ENCODE measurements at places on chromosomes 5 and 9.

DNA sequence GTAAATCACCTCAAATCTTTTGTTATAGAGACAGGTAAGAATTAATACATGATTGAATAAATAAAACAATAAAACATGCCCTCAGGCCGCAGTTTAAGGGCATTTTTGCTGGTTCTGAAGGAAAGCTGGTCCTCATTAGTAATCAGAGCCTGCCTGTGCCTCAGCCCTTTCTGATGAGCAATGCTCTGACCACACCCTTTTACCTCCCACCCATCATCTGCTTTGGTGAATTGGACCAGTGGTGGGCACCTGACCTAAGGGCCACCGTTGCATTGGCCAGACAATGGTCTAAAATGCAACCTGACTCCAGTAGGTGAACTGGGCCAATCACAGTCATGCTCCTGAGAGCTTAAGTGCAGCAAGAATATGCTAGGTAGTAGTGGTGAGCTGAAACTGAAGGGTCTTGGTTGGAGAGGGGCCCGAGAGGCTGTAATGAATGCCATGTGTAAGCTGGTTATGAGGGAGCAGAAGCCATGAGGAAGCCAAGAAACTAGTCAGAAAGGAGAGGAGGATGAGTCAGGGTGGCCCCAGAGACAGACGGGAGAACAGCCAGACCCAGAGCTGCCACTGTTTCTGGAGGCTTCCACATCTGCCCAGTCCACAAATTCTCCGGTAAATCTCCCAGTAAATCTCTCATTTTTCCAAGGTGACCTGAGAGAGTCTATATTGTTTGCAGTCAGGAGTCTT, 45.5 kb upstream of the ZSWIM6 start:
- DNase-seq = no peak

- no peak for DNase-seq
These were observed 84.4 kb downstream of the COL23A1 start for GRCh38 chr5:178505639-178506407.

DNA sequence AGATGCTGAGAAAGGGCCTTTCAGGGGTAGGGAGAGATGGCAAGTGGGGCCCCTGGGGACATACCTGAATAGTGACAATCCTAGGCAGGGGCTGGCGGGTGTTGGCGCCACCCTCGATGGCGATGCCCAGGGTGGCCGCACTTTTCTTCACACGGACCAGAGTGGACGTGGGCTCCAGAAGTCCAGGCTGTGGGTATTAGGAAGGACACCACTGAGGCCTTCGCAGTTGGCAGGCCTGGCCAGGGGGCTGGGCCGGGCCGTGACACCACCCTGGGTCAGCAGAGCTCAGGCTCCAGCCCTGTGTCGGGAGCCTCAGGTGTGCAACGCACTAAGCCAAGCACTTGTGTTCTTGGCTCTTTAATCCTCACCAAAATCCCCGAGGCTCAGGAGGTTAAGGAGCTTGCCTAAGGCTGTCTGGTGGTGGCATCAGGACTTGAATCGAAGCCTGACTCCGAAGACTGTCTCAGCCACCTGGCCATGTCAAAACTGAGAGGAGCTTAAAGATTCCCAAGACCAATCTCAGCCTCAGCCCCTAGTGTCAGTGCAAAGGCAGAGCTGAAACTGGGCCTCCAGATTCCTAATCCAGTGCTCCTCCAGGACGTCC, 15.5 kb upstream of the AKNA start:
- DNase-seq = no peak

DNA sequence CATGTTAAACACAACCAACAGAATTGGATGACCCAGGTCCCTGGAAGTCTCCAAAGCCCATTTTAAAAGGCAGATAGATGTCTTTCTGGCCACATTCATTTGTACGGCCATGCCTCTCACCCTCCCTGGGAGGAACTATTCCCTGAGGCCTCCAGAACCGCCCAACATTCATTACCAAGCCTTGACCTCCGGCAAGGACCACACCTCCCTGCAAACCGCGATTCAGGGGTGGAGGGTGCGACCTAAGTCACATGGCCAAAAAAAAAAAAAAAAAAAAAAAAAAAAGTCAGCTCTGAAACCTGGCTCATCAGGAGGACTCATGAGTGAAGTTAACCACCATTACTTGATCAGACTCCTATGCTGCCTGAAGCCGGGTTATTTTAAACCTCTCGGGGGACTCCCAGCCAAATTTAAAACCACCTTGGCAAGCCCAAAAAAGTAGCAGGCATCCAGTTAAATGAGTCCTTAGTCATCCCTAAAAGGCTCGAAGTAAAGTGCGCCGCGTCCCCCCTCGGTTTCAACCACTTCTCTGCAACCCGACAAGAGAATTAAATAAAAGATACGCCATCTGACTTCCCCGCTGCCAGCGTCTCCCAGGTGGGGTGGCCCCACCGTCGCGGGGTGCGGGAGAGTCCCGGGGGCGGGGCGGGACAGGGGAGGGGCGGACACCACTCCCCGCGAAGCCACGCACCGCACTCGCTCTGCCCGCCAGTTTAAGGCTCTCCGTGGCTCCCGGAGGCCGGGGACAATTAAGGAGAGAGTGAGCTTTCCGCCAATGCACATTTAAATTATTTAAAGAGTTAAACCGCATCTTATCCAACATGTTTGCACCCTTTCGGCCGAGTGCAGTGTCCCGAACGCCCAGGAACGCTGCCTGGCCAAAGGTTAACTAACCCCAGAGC, 2.3 kb downstream of the KLF9 start:
- DNase-seq = peak; percentile 33

DNA sequence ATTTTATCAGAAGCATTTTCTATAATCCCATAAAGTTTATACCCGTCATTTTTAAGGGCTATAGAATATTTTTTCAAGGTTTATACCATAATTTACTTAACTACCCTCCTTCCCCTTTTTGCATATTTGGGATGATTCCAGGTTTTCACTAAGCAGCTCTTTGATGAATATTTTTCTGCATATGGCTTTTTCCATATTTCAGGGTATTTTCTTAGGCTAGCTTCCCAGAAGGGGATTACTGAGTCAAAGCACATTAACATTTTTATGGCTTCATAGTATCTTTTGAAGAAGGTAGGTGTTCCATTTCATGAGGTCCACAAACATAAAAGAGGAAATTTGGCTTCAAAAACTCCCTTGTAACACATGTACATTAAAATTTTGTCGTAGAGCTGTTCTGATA, 14.6 kb upstream of the COL15A1 start:
- no peak for DNase-seq

DNA sequence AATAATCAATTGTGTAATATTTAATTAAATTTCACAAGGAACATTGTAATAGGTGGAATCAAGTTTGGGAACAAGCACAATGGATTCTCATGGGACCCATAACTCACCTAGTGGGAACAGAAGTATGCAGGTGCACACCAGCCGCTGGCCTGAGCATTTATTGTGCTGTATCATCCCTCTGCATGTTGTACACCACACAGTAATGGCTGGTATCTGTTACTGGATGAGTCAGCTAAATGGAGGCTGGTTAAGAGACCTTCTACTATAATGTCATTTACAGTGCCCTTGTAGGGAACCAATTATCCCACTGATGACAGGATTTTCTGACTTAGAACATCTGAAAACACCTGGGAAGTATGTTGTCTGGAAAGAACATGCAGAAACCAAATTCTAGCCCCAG, 3.2 kb upstream of the MAP3K1 start:
- no peak for DNase-seq

DNA sequence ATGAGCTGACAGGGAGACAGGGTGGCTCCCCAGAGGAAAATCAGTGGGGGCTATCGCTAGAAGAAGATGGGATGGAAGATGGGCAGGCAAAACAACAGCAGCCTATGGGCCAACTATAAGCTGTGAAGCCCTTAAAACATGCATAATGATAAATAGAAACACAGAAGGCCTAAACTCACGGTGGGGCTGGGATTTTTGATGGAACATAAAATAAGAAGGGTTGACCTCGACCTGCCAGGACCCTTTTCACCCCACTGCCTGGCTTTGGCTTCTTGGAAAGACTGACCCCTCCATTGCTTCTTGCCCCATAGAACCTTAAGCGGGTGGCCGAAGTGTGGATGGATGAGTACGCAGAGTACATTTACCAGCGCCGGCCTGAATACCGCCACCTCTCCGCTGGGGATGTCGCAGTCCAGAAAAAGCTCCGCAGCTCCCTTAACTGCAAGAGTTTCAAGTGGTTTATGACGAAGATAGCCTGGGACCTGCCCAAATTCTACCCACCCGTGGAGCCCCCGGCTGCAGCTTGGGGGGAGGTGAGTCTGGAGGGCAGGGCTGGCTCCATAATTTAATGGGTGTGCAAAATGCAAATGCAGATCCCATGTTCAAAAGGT, 36.5 kb upstream of the SAP30L start:
- DNase-seq = no peak

DNA sequence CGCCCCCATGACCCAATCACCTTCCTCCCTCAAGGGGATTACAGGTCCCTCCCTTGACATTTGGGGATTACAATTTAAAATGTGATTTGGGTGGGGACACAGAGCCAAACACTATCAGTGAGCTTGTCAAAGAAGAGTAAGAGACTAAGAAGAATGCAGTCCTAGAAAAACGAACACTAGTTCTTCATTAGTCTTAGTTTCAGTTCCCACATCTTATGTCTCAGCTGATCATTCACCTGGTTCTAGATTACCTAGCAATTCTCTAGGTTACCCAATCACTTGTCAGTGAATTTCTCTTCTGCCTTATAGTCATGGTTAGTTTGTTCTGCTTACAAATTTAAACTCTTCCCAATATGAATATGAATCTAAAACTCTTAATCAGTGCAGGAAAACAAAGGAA, 251.5 kb downstream of the COX7C start:
- no peak for DNase-seq

DNA sequence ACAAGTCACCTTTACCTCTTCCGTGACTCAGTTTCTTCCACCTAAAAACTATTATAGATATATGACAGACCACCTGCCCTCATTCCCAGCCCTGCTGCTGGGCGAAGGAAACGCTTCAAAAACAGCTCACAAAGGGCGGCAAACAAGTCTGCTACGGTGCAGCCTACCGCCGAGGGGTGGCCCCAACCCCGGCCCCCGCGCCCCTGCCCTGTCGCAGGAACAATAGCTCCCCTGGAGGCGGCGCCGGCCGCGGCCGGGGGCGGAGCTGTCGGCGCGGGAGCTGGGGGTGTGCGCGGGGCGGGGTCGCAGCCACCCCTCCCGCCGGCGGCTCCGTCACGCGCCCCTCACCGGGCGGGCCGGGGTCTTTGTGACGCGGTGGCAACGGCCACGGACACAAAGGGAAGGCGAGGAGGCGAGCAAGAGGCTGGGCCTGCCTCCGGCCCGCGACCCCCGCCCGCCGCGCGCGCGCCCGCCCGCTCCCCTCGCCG, at the start of gene TMEFF1:
Gene TMEFF1, plus strand, starts transcription at position 362 of the 488 bp plus-strand sequence. CDS start 396 bp downstream, outside the sequence.
- DNase-seq = peak; percentile 48

DNA sequence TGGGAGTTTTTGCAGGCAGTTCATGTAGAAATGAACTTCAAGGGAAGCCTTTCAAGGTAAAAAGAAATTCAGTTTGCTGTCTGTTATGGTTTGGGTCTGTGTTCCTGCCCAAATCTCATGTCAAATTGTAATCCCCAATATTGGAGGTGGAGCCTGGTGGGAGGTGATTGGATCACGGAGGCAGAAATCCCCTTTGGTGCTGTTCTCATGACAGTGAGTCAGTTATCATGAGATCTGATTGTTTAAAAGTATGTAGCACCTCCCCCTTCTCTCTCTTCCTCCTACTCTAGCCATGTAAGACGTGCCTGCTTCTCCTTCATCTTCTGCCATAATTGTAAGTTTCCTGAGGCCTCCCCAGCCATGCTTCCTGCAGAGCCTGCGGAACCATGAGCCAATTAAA, 341.4 kb downstream of the ARHGEF28 start:
- no peak for DNase-seq

DNA sequence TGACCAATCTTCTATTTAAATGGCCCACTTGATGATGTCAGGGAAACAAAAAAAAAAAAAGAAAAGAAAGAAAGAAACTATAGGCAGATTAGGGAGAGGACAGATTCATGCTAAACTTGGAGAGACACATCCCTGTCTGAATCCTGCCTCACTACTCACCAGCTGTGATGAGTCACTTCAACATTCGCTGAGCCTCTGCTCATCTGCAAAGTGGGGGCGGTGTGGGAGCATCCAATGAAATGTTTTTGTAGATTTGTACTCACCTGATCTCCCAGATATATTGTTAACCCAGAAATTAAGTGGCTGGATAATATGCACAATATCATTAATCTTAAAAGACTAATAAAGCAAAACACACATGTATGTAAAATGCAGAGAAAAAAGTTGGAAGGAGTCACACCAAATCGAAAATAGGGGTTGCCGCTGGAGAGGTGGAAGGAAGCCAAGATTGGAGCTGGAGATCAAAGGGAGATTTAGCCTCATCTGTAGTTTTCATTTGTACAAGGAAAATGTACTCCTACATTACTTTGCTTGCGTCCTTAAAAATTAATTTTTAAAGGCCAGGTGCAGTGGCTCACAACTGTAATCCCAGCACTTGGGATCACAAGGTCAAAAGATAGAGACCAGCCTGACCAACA, 17.0 kb upstream of the ERGIC1 start:
- DNase-seq = no peak

DNA sequence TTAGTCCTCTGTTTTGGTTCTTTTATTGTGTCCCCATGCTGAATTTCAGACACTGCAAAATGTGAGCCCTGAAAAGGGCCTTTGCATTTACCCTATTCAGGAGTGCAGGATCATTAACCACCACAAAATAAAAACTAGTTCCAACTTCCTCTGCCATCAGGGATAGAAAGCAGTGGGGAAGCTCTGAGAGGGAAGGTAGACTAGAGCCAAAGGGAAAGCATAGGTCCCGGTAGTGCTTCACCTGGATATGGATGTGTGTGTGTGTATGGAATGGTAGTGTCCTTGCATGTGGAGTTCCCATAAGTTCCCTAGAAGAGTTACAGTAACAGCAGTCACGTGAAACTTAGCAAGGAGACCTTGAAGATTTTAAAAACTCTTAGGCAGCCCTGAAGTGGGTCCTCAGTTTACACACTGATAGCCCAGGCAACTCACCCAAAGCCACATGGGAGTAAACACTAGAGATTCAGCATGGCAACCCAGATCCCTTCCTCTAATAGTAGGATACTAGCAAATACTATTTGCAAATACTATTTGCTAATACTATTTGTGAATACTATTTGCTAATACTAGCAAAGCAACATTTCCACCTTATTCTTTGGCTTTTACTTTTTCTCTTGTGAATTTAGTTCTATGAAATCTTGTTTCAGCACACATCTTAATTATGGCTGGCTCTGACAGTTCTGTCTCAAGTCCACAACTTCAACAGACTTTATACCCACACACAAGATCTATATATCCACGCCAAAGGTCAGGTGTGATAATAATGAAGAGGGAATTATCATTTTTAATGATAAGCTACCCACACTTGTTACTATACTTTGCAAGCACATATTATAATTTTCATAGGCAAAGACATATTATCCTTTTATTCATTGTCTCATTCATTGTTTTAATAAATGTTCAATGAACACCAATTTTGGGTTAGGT, 70.4 kb upstream of the IFNE start:
- no peak for DNase-seq

DNA sequence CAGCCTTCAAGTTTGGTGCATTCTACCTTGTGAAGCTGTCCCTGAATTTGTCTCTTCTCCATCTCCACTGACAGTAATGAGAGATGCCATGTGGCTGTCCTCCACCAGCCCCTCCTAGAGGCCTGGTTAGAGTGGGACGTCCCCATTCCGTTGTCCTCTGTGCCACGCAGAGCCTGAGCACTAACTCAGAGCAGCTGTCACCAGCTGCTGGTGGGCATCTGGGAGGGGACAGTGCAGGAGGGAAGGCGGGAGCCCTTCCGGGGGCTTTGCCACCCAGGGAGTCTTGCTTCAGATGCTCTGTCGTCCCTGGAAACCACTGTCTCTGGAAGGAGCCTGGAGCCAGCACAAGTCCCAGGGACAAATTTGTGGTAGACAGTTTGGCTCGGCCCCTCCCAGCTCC, 78.6 kb downstream of the PDZD2 start:
- no peak for DNase-seq

Data from GM12892 (cell line).